ENCODE measurements at places on chromosomes 6 and 20.

DNA sequence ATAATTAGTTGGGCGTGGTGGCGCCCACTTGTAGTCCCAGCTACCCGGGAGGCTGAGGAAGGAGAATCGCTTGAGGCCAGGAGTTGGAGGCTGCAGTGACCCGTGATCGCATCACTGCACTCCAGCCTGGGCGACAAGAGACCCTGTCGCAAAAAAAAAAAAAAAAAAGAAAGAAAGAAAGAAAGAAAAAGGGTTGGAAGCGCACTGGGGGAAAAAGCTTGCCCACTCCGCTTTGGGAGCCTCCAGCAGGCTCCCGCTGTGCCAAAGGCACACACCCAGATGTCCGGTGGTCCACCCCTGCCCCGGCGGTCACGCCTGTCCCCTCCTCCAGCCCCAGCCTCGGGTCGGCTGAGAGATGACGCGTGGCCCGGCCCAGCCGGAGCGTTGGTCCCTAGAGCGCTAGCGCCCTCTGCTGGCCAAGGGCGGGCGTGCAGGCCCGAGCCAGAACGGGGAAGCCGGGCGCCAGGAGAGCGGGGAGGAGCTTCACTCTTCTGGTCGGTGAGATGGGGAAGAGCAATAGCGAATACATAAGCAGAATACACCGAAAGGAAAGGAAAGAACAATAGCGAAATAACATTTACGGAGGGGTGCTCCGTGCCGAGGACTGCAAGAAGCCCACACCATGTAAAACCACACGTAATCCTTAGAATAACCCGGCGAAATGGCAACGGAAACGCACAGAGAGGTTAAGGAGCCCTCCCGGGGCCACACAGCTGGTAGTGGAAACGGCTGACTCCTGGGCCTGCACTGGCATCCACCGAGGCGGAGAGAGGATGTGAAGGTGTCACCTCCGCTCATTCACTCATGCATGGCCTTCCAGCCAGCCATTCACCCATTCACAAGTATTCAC is 41.7 kb downstream of the UBE2V1 start:
- DNase-seq = peak; percentile 89

- no peak for DNase-seq
These were observed 170.4 kb downstream of the BCKDHB start for GRCh38 chr6:80276861-80277260.

- DNase-seq = no peak
These were observed 161.8 kb upstream of the GGTLC1 start for GRCh38 chr20:24150406-24150805.

- DNase-seq = peak; percentile 28
These were observed 32.5 kb downstream of the MUC22 start for GRCh38 chr6:31042806-31043205.

- no peak for DNase-seq
These were observed 79.0 kb upstream of the FAM184A start for GRCh38 chr6:119157506-119157815.

DNA sequence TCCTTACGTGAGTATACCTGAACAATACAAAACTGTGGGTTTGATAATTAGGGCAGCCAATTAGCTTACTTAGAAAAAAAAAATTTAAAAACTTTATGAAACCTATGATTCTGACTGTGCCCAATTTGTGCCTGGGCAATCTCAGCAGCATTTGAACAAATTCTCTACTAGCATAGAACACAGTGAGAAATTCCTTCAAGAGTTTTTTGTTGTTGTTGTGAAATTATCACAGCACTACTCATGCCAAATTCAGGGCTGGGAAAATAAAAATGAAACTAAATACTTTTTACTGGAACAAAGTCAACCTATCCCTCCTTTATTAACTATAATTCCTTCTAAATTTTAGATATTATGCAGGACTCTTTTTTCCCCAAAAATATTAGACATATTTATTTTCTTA is 42.9 kb downstream of the POU3F2 start:
- DNase-seq = no peak

GRCh38 chr6:3296537-3296936 is 37.8 kb downstream of the PSMG4 start:
- DNase-seq = no peak

GRCh38 chr20:7926767-7927166 is 13.5 kb downstream of the HAO1 start:
- DNase-seq = peak; percentile 41

DNA sequence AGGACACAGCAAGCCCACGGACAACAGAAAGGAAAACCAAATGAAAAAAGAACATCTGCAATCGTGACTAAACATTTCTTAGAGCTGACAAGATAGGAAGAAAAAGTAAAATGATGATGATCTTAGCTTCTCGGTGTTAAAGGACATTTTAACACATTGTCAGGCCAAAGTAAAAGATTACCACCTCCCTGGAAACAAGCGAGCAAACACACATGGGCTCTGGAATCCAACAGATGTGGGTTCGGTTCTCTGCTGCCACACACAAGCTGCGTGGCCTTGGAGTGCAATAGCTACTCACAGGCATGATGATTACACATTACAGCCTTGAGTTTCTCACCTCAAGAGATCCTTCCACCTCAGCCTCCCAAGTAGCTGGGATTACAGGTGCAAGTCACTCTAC is 7.5 kb upstream of the AAR2 start:
- DNase-seq = no peak

- DNase-seq = peak; percentile 11
These were observed 637 bp downstream of the TFB1M start for GRCh38 chr6:155313602-155314091.

- DNase-seq = no peak
These were observed 5.9 kb upstream of the MRS2 start for GRCh38 chr6:24396824-24397223.

DNA sequence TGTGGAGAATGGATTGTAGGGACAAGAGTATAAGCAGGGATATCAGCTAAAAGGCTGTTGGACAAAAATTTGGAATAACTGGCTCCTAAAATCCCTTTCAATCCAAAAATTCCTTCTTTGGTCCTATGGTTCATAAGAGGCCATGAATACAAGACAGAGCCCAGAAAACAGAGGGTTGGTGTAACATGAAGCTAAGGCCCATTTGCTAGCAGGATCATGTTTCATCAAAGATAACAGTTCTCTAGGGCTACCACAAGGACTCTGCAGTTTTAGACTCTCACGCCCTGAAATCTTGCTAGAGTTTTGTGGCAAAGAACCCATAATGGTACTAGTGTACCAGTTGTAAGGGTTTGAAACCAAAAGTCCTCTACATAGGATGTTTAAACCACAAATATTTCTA is 327.8 kb upstream of the TBX18 start:
- DNase-seq = no peak

DNA sequence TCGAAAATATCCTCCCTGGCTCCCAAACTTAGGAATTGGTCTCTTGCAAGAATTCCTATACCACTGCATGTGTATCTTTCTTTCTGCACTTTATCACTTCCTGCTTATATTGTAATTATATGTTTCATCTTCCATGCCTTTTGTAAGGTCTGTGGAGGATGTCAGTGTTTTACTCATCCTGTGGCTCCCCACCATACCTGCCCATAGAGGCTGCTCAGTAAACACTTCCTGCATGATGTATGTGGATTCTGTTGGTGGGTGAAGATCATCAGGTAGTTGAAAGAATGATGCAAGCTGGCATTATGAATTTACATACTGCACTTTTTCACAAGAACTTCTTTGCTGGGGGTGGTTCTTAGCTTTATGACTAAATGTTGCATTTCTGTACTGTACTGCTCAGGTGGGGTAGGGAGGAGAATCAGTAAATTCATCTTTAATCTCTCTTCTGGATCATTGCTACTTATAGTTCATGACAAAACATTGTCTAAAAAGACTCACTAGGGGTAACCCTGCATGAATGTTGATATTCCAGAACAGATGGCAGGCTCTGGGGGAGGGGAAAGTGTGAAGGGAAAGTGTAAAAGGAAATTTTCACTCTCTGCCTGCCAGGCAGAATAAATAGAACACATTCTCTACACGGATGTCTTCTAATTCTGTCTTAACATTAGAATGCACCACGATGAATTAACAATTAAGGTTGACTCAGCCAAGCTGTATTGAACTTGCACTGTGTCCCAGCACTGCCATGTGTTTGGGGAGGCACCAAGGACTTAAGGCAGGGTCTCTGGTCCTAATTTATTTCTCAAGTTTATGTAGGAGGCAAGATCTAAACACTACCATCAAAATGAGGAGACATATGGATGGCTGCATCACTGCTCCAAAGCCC is 36.0 kb upstream of the KLHL31 start:
- DNase-seq = no peak

DNA sequence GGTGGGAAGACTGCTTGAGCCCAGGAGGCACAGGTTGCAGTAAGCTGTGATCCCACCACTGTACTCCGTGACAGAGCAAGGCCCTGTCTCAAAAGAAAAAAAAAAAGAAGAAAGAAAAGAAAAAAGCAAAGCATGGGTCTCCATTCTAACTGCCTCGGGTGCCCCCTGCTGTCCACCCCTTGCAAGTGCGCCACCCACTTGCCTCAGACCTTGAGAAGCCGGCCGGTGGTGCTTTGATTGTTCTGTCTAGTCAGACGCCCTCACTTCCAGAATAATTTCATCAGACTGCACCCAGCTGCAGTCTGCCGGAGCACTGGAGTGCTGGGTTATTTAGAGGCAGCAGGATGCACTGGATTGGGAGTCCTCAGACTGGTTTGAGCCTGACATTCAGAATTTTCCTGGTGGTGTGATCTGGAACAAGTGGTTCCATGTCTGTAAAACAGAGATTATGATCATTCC is 17.6 kb upstream of the TM9SF4 start:
- DNase-seq = peak; percentile 74

DNA sequence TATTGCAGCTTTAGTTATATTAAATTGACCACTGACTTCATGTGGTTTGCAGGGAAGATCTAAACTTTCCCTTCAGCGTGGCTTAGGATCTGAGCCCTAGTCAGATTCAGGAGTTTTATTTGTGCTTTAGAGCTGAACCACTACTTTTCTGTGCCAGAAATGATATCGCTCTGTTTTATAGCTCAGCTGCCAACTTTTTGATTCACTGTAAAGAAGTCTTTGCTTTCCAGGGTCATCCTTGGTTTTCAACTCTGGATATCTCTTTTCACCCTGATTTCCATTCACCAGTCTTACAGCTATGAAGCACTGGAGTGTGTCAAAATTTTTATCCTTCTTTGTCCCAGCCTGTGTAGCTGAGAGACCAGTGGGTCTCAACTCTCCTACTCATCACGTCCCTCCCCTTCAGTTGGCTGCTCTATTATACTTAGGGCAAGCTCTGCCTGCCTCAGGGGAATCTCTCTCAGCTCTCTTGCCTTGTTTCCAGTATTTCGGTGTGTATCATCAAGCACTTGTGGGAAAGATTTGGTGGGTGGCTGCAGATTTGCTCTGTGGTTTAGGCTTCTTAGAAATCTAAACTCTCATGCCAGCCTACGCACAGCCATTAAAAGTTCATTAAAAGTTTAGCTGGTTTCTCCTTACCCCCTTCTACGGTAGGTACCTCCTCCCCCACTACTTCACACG is 425.5 kb downstream of the TENT5A start:
- DNase-seq = no peak

DNA sequence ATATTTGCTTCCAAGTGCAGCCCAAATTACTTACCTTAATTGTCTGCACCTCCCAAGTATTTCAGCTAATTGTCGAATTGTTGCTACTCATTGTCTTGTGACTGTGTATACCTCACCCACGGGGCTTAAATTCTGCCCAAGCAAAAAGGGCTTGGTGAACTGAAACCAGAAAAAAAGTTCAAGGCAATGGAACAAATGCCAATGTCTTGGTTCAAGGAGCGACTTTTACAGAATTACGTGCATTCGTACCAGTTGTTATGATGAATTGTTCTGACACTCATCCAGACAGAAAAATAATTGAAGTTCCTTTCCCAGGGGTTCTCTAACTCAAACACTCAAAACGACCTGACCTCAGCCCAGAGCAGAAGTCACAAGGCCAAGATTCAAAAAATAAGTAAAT is 13.9 kb upstream of the PXDC1 start:
- no peak for DNase-seq

DNA sequence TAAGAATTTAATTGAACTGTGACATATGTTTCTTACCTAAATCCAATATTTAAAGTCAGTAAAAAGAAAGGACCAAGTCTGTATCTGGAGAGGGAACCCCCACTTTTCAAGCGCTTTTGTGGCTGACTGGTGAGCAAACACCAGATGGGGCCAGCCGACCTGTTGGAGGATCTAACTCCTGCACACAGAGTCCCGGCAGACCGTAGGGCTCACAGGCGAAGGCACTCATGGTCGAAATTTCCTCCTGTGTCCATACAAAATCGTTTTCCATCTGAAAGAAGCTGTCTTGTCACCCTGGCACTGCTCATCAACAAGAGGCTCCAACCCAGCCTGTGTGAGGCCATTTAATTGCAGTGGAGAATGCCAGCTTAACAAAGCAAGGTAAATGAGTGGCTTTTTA is 94.0 kb downstream of the SCML4 start:
- no peak for DNase-seq

- no peak for DNase-seq
These were observed 502.2 kb upstream of the JARID2 start for GRCh38 chr6:14743474-14744211.

GRCh38 chr20:5895626-5896025 is 54.7 kb downstream of the TRMT6 start:
- DNase-seq = no peak

- DNase-seq = no peak
These were observed 9.5 kb downstream of the SENP6 start for GRCh38 chr6:75611011-75611701.

- no peak for DNase-seq
These were observed 327.3 kb downstream of the HDGFL1 start for GRCh38 chr6:22896696-22897095.

DNA sequence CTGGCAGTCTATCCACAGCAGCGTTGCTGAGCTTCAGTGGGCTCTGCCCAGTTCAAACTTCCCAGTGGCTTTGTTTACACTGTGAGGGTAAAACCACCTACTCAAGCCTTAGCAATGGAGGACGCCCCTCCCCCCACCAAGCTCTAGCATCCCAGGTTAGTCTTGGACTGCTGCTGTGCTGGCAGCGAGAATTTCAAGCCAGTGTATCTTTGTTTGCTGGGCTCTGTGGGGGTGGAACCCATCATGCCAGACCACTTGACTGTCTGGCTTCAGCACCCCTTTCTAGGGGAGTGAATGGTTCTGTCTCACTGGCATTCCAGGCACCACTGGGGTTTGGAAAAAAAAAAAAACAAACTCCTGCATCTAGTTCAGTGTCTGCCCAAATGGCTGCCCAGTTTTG is 249.7 kb upstream of the SYNCRIP start:
- no peak for DNase-seq

GRCh38 chr20:2918096-2919049 is 45.1 kb downstream of the PTPRA start:
- DNase-seq = no peak

GRCh38 chr6:125707615-125708243 is 41.7 kb upstream of the HEY2 start:
- no peak for DNase-seq

DNA sequence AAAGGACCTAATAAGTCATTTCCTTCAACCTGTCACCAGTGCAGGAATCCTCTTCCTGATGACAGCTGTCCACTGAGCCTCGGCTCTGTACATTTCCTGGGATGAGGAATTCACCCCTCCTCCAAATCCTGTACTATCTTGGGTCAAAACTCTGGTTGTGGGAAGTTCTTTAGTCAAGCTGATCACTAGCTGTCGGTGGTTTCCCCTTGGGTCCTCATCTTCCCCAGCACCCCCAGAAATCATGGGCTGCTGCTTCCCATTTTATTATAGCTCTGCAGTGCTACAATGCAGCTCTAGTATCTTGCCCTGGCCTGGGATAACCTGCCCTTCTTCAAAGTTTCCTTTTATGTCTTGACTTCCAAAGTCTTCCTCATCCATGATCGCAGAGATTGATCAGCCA is 14.6 kb upstream of the ADA start:
- DNase-seq = no peak

Measured in MM.1S (cell line).